ENCODE measurements at places on chromosomes 5 and 9.

GRCh38 chr5:135172718-135173117, 138.7 kb upstream of the PITX1 start:
- H3K36me3 ChIP-seq = no peaks in the 10 kb centered on the region
- no peak for DNase-seq
- H3K4me3 ChIP-seq = no peak overlapping the region
- H3K4me1 ChIP-seq = no peaks in the 10 kb centered on the region
- no peak overlapping the region for H3K27ac ChIP-seq

DNA sequence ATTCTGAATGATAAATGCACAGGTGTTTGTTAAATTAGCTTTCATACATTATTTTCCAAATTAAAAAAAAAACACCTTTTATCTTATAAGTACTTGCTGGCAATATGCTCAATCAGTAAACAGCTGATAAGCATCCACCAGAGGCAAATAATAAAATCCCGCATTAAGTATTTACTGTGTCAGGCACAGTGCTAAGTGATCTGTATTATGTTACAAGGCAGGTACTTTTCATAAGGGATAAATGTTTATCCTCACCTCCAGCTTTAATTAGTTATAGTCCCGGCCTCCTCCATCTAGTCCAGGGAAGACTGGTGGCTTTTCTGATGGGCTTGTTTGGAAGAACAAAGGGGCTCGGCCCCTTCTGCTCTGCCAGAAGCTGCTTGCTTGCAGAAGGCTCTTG, 40.1 kb downstream of the PFDN1 start:
- no peak for DNase-seq
- H3K27me3 ChIP-seq = no peaks in the 10 kb centered on the region
- H3K4me1 ChIP-seq = no peaks in the 10 kb centered on the region
- H3K36me3 ChIP-seq = peaks cover 7% of the 10 kb centered on the region
- H3K27ac ChIP-seq = no peak overlapping the region

GRCh38 chr9:97179616-97180015, 127.8 kb upstream of the CCDC180 start:
- H3K36me3 ChIP-seq = no peaks in the 10 kb centered on the region
- DNase-seq = no peak
- H3K4me1 ChIP-seq = no peaks in the 10 kb centered on the region
- no peak overlapping the region for H3K27ac ChIP-seq

DNA sequence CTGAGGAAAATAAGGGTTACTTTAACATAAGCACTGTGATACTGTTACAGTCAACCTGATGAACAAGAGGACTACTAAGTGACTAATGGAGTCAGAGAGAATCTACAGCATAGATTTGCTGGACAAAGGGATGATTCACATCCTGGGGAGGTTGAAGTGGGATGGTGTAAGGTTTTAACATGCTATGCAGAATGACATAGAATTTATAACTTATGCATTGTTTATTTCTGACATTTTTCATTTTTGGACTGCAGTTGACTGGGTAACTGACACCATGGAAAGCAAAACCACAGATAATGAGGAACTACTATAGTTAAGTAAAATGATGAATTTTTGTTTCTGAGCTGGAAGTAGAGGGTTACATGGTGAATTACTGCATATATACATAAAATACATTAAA, 389.2 kb downstream of the MAT2B start:
- H3K36me3 ChIP-seq = no peaks in the 10 kb centered on the region
- H3K27ac ChIP-seq = no peak overlapping the region
- no peaks in the 10 kb centered on the region for H3K27me3 ChIP-seq
- H3K4me3 ChIP-seq = no peak overlapping the region
- no peaks in the 10 kb centered on the region for H3K4me1 ChIP-seq

- H3K4me3 ChIP-seq = no peak overlapping the region
- DNase-seq = no peak
- H3K27ac ChIP-seq = no peak overlapping the region
- peaks cover 7% of the 10 kb centered on the region for H3K36me3 ChIP-seq
Measured at GRCh38 chr9:136925414-136926153, 19.0 kb downstream of the FBXW5 start.

All from lung (tissue), 17 donors.